Forelimb muscle (tissue), 1 donor: ENCODE measurements at places on chromosomes 1 and 21. TPM values are rescaled to one million over a fixed set of nuclear protein-coding genes. Genes with fewer than 3 reads are reported as not detected.
A peak's percentile ranks its signal among the peaks of the same experiment; 100 is the strongest.

DNA sequence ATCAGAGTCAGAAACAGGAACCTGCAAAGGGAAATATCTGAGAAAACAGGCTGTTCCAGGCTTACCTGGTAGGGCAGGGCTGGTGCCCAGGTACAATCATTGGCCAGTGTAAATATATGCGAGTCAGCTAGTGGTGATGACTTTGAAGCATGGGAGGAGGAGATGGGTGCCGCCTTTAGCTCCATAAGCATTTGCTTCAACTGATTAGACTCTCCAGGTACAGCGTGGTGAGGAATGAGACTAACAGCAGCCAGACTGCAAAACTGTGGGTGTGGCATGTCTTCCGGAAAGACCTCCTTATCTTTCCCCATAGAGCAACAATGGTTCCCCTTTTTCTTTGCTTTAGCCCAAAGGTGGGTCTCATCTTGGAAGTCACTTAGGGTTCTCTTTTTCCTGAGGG, 137.2 kb downstream of the LRIG2 start:
- no peak for DNase-seq

DNA sequence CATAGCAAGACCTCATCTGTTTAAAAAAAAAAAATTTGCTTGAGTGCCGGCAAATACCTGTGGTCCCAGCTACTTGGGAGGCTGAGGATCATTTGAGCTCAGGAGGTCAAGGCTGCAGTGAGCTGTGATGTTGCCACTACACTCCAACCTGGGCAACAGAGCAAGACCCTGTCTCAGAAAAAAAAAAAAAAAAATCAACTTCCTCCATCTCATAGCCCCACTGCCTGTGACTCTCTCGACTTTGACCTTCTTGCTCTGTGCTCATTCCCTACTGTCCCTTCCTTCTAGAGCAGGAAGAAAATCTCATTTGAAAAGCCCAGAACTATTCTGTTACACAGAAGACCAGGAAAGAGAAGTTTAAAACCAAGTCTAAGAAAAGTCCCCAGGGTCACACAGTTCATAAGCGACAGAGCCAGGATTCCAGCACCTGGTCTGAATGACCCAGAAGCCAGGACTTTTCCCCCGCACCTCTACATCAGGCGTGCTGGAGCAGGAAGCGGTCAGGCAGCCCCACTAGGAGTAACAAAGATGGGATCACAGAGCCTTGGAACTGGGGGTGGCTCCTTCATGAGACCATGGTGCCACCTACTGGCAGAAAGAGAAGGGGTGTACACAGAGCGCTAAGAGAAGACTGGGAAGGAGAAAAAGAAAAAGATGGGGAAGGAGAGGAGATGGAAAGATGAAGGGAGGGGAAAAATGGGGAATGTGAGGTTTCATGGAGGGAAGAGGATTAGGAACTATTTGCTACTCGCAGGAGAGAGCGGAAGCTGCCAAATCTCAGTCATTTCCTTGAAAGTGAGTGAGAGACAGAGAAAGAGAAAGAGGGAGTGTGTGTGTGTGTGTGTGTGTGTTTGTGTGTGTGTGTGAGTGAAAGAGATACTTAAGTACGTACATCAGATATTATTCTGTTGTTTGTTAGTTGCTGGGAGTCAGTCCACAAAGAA, 3.1 kb upstream of the P3R3URF start:
- peak; percentile 67 for DNase-seq

DNA sequence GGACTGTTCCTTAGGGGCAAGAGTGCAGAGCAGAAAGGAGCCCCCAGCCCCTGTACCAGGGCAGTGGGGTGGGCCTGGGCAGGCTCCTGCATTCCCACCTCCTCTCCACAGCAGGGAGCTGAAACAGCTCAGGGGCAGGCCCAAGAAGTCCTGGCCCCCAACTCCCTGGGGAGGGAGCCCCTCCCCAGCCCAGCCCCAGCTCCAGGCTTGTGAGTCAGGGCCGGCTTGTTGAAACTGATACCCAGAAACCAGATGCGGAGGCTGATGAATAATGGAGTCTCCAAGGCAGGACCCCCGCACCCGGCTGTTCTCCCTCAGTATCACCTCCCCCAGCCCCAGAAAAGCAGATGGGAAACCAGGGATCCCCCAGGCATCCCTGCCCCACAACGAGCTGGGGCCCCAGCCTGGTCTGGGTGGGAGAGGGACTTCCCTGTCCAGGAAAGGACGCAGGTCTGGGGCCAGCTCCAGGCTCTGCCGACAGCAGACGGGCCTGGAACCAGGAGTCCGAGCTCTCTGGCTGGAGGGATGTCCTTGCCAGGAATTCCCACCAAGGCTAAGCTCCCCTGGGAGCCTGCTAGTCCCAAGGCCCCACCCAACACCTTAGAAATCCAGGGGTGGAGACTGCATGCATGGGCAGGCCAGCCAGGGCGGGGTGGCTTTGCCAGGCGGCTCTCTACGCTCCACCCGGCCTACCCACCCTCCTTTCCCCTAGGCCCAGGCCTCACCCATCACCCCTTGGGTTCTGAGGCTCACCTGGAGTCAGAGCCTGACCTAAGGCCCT, 2.7 kb downstream of the PLEKHG5 start:
- DNase-seq: no peak

DNA sequence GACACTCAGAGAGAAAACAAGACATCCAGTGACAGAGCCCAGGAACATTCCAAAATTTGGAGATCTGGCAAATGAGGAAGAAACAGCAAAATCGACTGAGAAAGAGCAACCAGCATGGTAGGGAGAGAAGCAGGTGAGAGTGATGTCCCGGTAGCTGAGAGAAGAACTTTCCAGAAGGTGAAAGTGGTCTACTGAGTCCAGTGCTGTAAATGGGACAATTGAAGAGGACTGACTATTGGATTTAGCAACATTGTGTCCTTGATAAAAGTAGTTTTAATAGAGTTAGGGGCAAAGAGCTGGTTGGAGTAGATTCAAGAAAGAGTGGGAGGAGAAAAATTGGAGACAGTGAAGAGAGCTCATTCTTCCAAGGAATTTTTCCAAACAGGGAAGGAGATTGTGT, 15.0 kb upstream of the IL10RB start:
- DNase-seq: no peak

- DNase-seq: no peak
These were observed 648.5 kb upstream of the PKN2 start for GRCh38 chr1:88035578-88035977.

- peak; percentile 49 for DNase-seq
These were observed 93.6 kb upstream of the ACTRT2 start for GRCh38 chr1:2927393-2928360.

DNA sequence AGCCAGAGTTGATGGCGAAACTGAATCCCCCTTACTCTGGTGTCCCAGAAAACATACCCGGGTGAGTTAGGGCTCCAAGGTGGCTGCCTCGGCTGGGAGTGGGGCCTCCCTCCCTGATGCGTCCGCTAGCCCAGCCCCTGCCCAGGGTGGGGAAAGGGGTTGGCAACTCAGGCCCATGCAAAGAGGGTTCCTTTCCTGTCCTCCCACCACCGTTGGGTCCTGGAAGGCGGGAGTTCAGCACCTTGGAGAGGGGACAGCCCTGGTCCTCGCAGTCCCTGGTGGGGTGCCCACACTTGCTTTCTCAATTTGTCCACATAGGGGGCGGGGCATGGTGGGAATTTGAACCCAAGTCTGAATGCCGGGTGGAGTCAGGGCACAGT, 6.1 kb downstream of the SRM start:
- no peak for DNase-seq

DNA sequence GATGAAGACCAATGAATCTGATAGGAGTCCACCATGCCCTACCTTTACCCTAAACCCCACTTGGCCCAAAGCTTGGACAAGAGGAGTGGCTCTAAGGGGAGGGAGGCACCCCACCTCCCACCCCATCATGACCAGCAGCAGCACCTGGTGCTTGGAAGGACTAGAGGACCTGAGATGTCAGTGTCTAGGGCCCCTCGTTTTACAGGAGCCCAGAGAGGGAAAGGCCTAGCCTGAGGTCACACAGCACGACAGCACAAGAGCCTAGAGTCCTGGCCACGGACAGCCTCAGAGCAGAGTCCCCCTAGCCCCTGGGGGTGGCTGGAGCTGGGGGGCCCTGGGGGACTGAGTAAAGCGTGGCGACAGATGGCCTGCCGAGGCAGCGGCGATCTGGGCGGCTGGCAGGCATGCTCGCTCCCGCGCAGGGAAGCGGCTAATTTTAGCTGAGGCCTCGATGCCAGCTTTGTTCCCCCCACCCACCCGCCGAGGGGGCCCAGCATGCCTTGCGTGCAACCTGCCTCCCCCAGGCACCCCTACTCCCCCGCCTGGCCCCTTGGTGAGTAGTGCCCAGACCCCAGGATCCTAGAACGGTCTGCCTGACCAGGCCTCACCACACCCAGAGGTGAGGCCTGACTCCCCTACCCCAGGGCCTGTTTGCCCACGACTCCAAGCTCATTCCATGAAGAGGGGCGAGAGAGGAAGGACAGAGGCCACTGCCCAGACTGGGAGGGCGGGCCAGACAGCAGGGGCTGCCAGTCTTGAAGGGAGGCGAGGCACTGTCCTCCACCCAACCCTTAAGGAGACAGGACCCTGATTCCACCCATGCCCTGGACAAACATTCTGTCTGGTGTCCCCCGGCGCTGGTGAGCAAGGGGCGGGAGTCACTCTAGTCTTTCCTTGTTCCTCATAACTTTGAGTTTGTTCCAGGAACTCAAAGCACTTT, 39.0 kb downstream of the AHDC1 start:
- DNase-seq: no peak

DNA sequence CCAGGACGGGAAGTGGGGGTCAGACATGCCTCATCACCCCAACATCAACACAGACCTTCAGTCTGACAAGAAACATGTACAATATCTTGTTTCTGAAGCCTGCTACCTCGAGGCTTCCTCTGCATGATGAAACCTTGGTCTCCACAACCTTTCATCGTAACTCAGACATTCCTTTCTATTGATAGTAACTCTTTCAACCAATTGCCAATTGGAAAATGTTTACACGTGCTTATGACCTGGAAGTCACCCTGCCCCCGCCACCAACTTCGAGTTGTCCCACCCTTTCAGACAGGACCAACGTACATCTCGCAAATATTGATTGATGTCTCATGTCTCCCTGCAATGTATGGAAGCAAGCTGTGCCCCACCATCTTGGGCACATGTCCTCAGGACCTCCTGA, 159.5 kb downstream of the ETS2 start:
- DNase-seq: no peak

- DNase-seq: no peak
These were observed 1.2 kb downstream of the SMIM1 start for GRCh38 chr1:3773572-3774275.

DNA sequence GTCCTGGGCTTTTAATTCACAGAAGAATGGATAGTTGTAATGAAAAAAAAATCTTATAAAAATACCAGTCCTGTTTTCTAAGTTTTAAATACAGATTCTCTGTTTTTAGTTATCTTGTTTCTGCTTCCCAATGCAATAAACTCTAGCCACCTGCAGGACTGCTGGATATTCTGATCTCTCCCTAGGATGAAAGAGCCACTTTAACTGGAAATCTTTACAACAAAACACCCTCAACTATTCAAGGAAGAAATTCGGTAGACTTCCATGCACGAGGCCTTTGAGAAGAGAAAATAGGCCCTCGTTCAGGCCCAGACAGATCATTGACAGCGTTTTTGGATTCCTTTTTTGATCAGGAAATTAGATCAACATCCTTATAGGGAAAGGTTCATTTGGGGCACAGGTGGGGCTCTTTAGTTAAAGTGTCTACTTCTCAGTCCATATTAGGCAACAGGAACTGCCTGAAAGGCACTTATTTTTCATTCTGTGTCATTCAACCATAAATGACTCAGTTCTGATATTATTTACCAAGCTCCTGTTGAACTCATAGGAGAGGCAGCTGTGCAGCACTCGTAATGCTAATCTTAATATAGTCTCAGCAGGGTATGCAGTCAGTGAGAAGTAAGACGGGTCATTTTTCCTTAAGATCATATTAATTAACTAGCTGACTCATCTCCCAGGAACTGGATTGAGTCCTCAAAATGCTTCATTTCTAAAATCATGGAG, 71.1 kb upstream of the ERRFI1 start:
- DNase-seq: no peak

- no peak for DNase-seq
These were observed 24.3 kb downstream of the RXRG start for GRCh38 chr1:165420655-165421054.

DNA sequence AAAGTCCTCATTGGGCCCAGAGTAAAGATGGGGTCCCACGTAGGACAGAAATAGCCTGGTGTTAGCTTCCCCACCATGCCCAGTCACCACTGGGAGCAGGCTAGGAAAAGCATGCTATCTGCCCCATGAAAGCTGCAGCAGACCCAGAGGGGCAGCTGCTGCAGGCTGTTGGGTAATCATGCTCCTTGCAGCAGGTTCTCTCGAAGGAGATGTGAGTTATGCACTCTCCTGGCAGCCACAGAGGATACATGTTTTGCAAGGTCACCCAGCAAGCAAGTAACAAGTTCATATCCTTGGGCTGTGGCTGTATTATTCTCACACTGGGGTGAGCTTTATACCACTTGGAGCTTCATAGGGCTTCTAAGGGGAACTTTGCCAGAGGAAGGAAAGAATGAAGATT, 9.1 kb upstream of the HEYL start:
- no peak for DNase-seq

Gene COL6A2
- polyA plus RNA-seq: 533 TPM

Gene CNR2
- polyA plus RNA-seq: 0.06 TPM

Gene OR14K1
- polyA plus RNA-seq: not detected

Gene AGMAT
- 3.7 TPM for polyA plus RNA-seq

Gene DMRTA2
- 0.05 TPM for polyA plus RNA-seq

Gene SLC35D1
- polyA plus RNA-seq: 6.7 TPM

Gene LIN28A
- polyA plus RNA-seq: not detected
